Common myeloid progenitor, CD34-positive (primary cell): ENCODE measurements at places on chromosomes 5 and 9.

- peak; percentile 97 for DNase-seq
These were observed 151.8 kb upstream of the ADRA1B start for GRCh38 chr5:159764283-159765134.

DNA sequence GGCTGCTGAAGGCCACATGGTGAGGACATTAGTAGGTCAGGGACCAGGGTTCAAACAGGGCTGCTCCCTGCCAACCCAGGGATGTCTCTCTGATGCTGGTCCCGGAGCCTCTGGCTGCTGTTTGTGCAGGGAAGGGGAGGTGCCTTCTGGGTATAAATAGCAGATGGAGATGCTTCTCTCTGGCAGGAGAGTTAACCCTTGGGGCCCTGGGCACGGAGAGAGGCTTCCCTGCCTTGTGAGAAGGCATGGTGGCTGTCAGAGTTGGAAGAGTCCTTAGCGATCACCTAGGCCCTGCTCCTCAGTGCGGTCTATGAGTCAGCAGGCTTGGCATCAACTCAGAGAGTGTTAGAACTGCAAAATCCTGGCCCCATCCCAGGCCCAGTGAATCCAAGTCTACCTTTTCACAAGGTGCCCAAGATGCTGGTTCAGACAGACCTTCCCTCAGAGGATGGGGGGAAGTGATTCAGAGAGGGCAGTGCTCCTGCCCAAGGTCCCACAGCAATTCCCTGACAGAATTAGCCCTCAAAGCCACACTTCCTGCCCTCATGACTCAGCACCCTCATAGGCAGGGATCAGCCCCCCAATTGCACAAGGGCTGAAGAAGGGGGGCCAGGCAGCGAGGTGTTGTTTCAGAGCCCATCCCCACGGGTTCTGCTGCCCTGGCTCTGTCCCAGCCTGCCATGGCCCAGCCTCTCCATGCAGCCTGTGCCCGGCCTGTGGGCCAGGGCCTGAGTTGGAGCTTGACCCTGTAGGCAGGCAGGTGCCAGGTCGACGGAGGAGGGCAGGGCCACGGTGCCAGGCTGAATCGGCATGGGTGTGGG, 25.6 kb downstream of the CAMK2A start:
- DNase-seq = peak; percentile 47

DNA sequence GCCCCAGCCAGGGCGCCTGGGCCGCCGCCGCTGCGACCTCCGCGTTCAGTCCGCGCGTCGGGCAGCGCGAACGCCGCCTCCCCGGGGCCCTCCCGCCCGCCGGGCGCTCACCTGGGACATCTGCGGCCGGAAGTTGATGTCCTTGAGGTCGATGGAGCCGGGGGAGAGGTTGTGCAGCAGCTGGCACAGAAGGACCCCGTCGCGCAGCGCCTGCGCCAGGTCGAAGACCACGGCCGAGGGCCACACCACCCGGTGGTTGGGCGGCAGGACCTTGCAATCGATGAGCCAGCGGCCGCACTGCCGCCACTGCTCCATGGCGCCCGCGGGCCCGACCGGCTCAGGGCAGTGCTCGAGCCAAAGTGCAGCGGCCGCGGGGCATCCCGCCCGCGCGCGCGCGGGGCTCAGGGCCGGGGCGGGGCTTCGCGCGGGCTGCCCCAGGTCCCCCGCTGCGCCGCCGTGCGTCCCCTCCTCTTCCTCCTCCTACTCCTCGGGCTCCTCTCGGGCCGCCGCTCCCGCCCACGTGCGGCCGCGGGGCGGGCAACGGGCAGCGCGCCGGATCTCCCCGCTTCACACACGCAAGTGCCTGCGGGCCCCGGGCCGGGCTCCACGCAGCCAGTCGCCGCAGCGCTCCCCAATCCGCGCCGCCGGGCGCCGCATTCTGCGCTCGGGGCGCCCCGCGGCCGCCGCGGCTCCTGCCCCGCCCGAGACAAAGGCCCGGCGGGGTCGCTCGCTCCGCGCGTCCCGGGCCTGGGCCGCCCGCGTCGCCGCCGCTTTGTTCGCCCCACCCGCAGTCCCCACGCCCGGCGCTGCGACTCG, at the start of gene VAV2:
TSS of gene VAV2 (minus strand) at position 361 of the 816 bp plus-strand sequence. CDS start at position 315, 46 bp downstream.
- DNase-seq = no peak

DNA sequence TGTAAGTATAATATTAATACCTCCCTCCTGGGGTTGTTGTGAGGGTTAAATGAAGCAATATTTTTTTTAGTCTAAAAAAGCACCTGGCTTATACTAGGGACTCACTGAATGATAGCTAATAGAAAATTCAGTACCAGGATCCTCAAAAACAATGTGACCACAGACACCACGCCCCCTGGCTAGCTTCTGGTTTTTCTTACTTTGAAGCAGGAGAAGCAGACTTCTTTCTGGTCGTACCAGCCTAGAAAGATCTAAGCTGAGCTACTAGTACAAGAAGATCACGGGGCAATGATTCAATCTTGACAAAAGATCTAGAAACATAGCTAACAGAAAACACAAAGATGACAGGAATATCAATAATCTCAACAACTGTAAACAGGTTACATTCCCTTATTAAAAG, 218.5 kb upstream of the SLC30A5 start:
- no peak for DNase-seq

GRCh38 chr5:74063346-74063745, 437.4 kb downstream of the ARHGEF28 start:
- no peak for DNase-seq

DNA sequence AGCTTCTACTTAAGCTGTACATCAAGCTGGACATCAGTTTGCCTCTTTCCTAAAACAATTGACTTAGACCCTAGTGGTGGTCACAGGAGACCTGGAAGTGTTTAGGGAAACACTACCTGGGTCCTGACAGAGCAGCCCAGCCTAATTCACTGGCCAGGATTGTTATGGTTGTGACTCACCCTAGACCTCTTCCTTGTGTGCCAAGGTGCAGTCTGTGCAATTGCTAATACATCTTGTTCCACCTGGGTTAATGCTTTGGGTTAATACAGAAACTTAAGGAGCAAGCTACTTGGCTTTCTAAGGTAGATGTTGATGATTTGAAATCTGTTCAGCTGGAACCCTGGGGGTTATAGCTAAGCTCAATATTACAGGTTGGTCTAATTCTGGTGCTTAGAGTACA, 48.7 kb upstream of the SLC46A2 start:
- no peak for DNase-seq

GRCh38 chr9:87749335-87750035, 23.6 kb downstream of the CTSL start:
- no peak for DNase-seq

GRCh38 chr9:105127863-105128220, 116.6 kb upstream of the SLC44A1 start:
- DNase-seq = peak; percentile 97

DNA sequence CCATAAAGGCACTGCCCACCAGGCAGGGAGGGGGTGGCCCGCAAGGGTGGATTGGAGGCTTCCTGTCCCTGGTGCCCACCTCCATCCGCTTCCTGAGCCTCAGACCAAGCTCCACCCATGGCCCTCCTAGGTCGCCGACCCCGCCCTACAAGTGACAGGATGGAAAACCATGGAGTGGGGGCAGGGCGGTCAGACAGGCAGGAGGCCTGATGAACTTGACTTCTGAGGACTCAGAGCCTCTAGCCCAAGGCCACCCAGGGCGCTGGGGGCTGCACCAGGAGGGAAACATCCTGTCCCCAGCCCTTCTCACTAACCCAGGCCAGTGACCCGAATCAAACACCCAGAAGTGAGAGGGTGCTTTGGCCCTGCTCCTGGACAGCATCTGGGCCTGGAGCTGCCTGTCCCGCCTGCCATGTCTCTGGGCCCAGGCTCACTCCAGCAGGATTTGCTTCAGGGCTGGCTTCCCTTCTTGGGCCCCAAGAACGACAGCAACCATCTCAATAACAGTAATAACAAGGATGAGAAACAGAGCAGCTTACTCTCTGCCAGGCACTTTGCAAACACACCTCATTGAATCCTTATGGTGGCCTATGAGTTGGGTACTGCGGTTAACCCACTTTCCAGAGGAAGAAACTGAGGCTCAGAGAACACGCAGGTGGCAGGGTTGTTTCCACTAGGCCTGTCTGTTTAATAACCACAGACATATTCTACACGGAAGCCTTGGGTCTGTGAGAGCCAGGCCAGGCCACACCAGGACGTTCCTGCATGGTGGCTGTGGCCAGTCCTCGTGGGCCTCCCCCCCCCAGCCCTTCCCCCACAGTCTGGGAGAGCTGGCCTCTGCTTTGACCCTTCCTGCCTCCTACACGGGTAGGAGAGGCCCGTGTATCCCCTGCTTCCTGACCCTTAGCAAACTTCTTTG, 4.4 kb upstream of the ST6GALNAC6 start:
- DNase-seq = no peak

- no peak for DNase-seq
These were observed 88.4 kb downstream of the PTCD2 start for GRCh38 chr5:72408603-72409002.

DNA sequence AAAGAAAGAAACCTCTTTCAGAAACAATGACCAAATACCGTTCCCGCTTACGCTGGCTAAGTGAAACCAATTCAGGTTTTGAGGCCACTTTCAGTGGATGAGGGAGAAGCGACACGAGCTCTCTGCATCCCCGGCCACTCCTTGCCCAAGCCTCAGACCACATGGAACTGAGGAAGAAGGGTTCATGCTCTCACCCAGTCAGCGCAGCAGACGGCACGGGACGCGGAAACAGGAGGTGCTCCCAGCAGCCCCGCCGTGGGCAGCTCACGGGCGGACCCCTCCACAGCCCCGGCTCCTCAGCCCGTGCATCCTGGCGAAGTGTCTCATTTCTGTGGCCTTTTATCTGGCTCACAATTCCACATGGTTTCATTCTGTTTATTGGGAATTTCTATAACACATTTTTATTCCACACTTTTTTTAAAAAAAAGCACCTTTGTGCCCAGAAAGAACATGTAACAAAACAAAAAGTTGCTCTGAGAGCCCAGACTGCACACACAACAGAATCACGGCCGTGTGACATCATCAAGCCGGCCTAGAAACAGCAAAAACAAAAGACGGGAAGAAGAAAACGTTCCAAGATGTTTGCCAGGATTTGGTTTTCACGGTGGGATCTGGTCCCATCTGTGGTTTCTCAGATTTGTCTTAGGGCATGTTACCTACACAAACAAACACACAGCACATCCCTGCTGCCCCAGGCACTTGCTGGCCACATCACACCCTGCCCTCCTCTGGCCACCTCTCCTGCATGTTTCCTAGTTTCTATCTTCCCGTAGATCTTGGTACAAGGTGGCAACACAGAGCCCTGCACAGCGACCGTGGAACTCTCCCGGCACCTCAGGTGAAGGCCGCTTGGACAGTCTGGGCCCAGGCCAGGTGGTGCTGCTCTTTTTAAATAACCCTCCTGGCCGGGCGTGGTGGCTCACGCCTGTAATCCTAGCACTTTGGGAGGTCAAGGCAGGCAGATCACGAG, 16.2 kb downstream of the QSOX2 start:
- no peak for DNase-seq

DNA sequence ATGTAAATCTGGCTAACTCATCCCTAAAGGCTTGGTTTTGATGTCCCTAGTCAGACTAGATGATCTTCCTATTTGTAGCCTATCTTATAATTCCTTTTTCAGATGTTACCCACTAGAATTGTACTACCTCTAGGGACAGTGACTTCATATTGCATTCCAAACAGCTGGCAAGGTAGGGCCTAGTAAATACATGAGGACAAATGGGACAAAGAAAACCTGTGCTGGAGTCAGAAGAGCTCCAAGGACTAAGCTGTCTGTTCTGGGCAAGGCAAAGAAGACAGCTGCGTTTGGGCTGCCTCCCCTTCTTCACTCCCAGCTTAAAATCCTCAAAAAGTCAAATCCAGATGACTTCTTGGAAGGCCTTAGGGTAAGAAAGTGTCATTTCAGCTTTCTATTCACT, 10.0 kb downstream of the DMXL1 start:
- no peak for DNase-seq

GRCh38 chr9:126932871-126933321, 18.3 kb downstream of the RALGPS1 start:
- DNase-seq = no peak

DNA sequence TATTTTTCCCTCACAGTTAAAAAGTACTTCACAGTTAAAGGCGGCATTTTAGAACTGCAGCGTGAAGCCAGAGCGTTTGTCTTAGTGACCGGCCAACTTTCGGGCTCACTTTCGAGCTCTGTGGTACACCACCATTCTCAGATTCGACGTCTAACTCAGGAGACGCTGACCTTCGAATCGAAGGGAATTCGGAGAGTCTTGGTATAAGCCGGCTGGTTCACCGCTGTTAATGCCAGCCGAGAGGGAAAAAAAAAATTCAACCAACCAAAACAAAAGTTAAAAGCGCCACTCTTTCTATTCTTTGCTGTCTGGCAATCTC, 544 bp upstream of the SNX24 start:
- no peak for DNase-seq

DNA sequence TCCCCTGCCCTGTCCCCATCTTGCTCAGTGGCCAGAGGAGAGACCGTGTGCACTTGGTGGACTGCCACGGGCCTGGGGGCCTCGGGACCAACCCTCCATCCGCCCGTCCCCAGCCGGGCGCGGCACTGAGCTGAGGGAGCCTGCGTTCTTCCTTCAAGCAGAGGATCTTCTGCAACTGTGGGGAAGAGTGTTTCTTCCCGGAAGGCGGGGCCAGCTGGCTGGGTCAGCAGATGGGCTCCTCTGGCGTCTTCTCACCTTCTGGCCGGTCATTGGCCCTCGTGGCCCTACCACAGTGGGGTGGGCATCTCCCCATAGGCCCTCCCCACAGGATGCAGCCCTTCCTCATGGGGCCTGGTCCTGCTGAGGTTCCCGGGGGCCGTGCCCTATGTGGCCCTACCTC, 17.4 kb downstream of the RXRA start:
- DNase-seq = no peak

DNA sequence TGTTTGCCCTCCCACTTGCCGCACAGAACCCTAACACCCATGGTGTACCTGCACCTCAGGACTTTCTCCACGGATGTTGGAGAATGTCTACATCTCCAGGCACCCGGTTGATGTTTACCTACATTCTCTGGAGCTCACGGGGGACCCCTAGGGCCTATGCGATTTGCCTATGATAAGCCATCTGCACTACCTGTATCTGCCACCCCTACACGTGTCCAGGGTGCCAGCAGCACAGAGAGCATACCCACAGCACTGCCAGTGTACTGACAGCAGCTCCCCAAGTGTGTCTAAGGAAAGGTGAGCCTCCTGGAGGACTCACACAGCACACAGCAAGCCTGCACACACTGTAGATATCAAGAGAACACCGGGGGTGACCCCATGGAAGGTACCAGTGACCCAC, 31.3 kb upstream of the LMX1B start:
- DNase-seq = no peak

GRCh38 chr5:132234684-132235062, 7.0 kb upstream of the P4HA2 start:
- DNase-seq = no peak

GRCh38 chr5:176788091-176788490, 22.3 kb upstream of the UNC5A start:
- no peak for DNase-seq

GRCh38 chr5:32405507-32405906, 39.0 kb downstream of the ZFR start:
- no peak for DNase-seq

DNA sequence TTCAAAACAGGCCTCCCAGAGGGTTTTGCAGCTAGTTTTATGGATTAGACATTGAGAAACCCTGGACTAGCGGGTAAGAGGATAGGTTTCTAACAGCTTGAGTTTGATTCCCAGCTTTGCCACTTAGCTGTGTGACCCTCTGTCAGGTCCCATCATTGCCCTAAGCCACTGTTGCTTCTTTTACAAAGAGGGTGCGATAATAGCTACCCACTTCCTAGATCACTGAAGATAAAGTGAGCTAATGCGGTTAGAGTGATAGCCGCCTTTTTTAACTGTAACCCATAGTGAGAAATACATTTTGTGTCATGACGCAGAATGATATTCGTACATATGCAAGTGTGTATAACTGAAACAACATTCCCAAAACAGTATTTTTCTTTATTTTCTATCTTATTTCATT, 40.3 kb downstream of the CSF1R start:
- DNase-seq = no peak
